ENCODE measurements at places on chromosomes 7 and 10.

DNA sequence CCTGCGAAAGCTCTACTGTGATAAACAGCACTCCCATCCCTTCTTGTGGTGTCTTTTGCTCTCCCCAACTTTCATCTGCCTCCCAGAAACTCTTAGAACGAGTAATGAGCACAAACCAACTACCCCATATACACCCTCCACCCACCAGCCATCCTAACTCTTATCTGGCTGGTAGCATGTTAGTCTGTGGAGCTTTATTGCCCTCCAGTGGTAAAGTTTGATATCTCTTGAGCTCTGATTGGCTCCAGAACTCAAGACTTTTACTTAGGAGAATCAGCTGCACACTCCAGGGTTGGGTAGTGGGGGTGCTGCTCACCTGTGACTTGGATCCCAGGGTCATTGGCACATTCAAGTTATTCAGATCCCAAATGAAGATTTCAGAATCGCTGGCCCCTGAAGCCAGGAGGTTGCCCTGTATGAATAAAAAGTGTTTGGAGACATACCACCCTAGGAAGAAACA is 10.9 kb downstream of the SEC31B start:
- no peak for DNase-seq

GRCh38 chr7:19290066-19290465 is 144.8 kb upstream of the FERD3L start:
- DNase-seq = no peak

GRCh38 chr7:150580638-150581394 is 13.6 kb downstream of the GIMAP4 start:
- no peak for DNase-seq

DNA sequence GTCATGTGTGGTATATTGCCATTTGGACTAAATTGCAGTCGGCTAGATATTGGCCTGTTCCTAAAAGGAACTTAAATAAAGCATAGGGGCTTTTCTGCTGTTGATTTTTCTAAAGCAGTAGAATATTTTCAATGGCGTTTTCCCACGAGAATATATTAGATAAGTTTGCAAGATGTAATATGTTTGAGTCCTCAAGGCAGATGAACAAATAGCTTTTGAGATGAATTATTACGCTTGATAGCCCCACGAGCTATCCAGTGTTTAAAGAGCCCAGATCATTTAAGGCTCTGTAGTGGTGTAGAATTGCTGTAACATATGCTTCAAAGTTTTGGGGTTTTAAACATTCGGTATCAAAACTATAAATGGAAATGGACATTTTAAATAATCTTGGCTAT is 2.9 kb downstream of the CELF2 start:
- no peak for DNase-seq

GRCh38 chr7:19117870-19118608 is 603 bp upstream of the TWIST1 start:
- no peak for DNase-seq

DNA sequence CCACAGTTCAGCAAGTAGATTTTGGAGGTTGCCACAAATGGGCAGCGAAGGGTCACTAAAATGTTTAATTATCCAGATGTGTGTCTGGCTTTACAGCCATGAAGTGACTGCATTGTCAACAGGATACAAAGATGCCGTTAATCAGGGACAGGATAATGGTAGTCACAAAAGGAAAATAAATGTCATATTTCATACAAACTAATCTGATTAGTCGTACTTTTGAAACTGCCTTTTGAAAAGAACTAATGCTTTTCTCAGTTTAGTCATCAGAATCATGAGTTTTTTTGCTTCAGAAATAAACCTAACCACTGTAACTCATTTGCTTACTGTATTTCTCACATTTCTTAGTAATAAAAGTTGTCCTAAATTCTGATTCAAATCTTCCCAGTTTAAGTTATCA is 22.2 kb upstream of the WNT16 start:
- no peak for DNase-seq

DNA sequence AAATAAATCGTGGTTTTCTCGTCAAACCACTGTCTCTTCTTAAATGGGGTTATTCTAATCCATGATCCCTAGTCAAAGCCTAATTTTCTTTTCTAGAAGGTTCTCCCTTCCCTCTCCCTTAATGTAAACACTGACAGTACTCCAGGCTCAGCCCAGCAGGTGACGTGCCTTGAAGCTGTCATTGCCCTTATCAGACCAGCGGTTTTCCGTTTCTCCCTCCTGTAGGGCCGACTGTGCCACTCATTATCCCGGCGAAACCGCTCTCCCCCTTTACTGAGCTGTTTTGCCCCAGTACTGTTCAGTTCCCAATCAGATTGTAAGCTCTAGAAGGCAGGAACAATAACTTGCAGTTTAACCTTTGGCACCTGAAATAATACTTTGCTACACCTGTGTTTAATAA is 153.5 kb upstream of the RHEB start:
- DNase-seq = no peak

GRCh38 chr7:46745707-46746090 is 824.6 kb upstream of the IGFBP3 start:
- DNase-seq = no peak

Measured in stimulated activated CD8-positive, alpha-beta memory T cell treated with anti-CD3 and anti-CD28 coated beads, Interleukin-12 subunit alpha, Interleukin-12 subunit beta, amount 100 ng/mL, for 4 hours (primary cell).